ENCODE measurements at places on chromosomes 13 and 19.

GRCh38 chr19:11091703-11092153 lies 2.5 kb downstream of the LDLR start:
- DNase-seq: peak; percentile 43

- no peak for DNase-seq
These were observed 9.5 kb downstream of the GPR32 start for GRCh38 chr19:50779504-50780457.

- DNase-seq: no peak
These were observed 30.7 kb downstream of the MIPEP start for GRCh38 chr13:23858546-23858945.

DNA sequence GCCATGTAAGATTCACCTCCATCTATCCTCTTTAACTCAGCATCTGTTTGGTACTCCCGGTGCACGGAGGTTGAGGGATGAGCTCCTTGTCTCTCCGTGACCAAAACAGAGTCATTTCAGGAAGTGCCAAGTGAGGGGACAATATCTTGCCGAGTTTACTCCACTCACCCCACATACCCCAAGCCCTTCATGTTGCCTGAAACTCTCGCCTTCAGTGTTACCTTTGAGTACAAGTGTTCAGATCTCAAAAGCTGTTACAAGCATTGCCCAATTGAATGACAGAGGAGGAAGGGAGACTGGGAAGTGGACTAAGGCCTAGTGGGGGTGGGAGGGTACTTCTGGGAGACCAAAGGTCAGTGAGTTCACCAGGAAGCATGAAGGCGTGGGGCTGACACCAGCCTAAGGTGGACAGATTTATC lies 6.0 kb upstream of the SIGLEC12 start:
- no peak for DNase-seq

GRCh38 chr13:114229506-114229905 lies 5.2 kb upstream of the CDC16 start:
- no peak for DNase-seq

DNA sequence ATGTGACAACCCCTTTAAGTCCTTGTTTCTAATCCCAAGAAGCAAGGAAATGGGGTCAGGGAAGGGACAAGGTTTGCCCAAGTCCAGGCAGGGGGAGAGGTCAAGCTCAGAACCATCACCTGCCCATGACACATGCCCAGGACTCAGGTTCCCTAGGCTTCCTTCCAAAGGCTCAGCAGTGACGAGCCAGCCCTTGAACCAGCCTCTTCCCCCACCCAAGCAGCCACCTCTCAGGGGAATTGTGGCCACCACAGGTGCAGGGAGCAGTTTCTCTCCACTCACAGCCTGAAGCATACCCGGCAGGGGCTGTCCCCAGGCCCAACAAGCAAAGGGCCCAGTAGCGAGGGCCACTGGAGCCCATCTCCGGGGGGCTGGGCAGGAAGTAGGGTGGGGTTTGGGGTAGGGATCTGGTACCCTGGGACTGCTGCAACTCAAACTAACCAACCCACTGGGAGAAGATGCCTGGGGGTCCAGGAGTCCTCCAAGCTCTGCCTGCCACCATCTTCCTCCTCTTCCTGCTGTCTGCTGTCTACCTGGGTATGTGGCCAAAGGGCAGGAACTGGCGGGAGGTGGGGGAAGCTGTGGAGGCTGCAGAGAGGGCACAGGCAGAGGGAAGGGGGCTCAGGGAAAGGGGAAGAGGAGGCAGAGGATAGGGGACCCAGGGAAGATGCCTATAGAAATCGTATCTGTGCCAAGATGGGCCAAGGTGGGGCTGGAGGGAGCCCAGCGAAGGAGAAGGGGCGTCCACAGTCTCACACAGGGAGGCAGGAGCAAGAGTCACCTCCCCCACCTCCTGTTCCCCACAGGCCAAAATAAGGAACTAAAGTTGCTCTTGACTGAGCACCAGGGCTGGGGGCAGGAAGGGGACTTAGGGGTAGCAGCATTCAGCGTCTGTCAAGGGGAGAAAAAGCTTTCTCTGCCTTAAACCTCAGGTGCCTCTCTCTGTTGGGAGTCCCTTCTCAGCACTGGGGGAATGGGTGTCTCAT lies at the start of gene CD79A:
CD79A (plus strand) TSS at position 433 of the 986 bp plus-strand sequence; CDS start at position 459, 26 bp downstream.
- DNase-seq: no peak

DNA sequence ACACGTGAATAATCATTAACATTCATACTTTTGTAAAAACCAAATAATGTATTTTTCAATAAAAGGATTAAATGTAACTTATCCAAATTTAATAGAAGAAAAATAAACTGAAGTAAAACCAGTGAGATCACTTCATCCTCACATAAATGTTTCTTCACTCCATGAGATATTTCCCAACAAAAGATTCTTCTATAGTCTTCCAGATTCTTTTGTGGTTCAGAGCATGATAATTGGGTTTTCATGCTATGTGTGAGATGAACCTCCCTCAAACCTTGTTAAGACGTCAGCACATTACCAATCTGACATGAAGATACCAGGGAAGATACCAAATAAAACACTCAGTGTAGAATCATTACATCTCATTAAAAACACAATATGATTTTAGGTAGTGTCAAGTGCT lies 62.9 kb upstream of the OXGR1 start:
- no peak for DNase-seq

DNA sequence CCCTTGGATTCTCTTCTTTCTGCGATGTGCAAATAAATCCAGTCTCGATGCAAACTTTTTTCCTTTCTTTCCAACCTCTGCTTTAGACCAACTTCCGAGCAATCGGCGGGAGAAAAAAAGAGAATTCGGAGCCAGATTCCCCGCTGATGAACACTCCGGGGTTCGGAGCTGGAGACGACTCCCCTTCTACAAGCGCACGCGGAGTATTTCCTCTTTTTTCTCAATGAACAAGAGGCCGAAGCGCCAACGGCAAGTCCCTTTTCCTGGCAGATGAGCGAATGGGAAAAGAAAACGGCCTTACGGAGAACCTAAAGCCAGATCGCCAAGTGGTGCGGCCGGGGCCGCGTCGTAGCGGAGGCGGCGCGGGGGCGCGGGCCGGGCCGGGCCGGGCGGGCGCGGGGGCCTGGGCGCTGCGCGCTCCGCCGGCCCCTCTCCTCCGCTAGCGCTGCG lies 250 bp downstream of the SPRY2 start:
- DNase-seq: no peak

DNA sequence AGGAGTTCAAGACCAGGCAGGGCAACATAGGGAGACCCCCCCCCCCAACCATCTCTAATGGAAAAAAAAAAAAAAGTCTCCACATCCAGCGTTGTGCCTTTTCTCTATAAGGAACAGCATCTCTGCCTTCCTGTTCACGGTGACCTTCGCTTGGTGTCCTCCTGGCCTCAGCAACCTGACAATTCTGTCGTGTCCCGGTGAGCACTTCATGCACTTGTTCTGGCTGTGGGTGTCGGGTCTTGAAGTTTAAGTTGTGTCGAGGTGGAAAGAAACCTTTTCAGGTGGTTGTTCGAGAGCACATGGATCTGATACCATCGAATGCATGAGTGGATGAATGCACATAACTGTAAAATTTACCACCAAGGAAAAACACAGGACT lies 594 bp downstream of the ZNF559 start:
- no peak for DNase-seq

- no peak for DNase-seq
These were observed 23.3 kb upstream of the SPART start for GRCh38 chr13:36369268-36370107.

DNA sequence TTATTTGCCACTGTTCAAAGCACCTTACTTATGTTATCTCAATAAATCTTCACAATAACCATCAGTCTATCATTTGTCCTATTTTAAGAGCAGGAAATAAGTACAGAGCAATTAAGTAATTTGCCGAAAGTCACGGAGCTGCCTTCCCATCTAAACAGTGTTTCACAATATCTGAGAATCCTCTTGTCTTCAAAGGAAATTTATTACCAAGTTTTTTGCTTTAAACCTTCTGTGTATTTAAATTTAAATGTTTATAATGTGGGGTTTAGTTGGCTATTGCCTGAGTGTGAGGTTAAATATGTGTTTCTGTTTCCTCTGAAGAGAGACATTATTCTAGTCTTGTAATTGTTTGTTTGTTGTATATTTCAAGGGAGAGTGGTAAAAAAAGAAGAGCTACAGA lies 633.1 kb downstream of the EFNB2 start:
- DNase-seq: no peak

DNA sequence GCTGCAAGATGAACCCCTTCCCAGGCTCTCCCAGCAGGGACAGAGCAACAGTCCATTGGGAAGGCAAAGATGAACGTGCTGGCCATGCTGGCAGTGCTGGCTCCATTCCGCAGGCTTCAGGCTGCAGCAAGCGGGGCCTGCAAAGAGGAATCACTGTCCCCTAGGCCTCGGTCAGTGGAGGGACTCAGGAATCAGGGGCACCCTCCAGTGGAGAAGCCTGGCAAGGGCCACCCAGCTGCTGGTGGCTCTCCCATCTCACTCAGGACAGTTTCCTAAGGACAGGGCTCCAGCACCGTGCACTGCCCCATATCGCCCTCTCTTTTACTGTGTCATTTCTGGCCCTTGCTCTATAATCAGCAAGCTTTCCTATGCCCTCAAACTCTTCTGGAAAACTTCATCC lies 498.6 kb downstream of the EFNB2 start:
- DNase-seq: no peak

DNA sequence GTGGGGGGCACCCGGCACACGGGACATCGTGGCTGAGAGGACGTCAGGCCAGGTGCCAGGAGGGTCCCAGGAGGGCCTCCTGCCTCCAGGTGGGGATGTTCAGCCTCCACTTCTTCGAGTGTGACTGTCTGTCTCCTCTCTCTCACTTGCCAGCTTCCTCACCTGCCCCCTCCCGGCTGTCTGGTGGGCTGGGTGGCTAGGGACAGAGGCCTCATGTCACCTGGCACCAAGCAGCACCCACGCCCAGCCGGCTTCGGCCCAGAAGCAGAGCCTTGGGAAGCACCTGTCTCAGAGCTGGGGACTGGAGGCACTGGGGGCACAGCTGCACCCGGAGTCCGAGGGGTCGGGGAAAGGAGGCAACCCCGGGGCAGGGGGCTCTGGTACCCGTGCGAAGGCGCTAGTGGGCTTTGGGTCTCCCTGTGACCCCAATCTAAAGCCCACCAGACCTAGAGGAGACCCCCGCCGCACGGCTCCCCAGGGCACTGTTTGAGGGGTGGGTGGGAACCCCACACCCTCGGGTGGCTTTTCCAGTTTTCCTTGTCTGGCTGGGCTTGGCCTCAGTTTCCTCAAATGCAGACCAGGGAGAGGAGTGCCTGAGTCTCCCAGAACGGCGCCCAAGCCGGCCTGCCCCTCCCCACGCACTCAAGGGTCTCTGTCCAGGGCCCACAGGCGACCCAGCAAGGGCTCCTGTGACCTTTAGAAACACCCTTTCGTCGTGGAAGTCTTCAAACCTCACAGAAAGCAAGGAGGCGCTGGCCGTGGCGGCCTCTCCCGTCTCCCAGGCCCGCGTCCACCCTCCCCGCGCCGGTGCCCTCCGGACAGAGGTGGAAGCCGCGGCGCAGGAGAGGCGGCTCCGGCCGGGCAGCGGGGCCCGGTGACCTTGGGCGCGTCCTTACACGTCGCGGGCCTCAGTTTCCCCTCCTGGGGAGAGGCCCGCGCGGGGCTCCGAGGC lies 664 bp upstream of the HCN2 start:
- DNase-seq: no peak

DNA sequence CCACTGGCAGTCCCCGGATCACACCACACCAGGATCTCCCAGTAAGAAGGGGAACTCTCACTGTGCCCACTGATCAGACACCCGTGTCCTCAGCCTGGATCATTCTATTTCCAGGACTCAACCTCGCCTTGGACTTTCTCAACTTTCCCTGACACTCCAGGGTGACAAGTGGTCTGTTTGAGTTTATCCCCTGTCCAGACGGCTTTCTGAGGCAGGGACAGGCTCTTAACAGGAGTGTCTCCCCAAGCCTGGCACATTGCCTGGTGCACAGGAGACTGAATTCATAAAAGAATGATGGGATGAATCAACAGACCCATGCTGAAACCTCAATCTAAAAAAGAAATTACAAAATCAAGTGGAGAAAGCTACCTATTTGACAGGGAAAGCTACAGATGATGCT lies 606.6 kb downstream of the EFNB2 start:
- DNase-seq: no peak

DNA sequence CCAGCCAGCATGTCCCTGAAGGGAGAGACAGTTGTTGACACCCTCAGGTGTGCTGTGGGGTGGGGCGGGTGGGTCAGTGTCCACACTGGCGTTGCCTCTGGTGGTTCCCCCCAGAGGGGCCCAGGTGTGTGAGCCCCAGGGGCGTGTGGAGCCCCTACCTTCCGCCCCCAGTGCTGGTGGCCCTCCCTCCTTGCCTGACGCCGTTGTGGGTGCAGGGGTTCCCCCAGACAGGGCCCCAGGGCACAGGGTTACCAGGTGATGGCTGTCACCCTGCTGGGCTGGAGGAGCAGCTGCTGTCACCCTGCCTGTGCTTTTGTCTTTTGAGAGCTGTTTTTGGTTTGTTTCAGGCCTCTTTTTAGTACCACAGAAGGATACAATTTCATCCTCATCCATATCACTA lies 27.2 kb downstream of the ATP4B start:
- no peak for DNase-seq

DNA sequence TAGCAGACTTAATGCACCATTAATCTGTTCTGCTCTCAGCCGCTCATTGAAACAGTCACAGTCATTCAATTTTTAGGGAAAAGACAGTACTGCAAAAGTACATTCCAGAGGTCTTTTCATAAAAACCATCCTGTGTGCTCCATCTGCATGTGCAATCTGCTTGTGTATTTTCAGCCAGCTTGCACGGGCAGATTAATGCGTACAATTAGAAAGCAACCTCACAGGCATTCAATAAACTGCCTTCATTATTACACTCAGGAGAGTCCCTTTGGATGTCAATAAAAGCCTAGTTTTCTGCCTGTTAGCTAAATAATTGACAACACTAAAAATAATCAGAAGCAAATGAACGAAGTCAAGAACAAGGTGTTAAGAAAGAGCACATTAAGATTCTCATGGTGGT lies 41.9 kb downstream of the EPSTI1 start:
- no peak for DNase-seq
